ENCODE measurements at places on chromosomes 1 and 21.

GRCh38 chr1:25744140-25744581 lies 55.8 kb upstream of the SELENON start:
- peak; percentile 54 for DNase-seq

- DNase-seq = no peak
These were observed 36.3 kb downstream of the NRDC start for GRCh38 chr1:51842261-51842660.

DNA sequence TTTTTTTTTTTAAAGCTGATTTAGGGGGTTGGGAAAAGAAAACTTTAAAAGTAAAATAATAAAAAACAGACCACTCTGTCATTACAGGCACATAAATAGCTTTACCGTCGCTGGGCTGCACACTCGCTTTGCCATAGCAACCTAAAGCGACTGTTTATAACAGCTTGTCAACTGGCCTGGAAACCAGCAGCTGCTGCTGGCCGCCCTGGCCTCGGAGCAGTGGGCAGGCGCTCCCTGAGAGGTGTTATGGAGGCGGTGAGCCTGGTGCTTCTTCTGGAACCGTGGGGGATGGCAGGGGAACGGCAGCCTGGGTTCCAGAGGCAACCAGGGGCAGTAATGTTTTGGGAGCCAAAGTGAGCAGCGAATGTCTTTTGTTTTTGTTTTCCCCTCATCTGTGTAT lies 45.7 kb downstream of the ATP2B4 start:
- no peak for DNase-seq

GRCh38 chr1:151371370-151372057 lies 991 bp downstream of the SELENBP1 start:
- DNase-seq = peak; percentile 64

- DNase-seq = no peak
These were observed 7.1 kb downstream of the ZC3H12A start for GRCh38 chr1:37481289-37482003.

GRCh38 chr1:173295391-173295790 lies 88.3 kb upstream of the TNFSF4 start:
- no peak for DNase-seq

DNA sequence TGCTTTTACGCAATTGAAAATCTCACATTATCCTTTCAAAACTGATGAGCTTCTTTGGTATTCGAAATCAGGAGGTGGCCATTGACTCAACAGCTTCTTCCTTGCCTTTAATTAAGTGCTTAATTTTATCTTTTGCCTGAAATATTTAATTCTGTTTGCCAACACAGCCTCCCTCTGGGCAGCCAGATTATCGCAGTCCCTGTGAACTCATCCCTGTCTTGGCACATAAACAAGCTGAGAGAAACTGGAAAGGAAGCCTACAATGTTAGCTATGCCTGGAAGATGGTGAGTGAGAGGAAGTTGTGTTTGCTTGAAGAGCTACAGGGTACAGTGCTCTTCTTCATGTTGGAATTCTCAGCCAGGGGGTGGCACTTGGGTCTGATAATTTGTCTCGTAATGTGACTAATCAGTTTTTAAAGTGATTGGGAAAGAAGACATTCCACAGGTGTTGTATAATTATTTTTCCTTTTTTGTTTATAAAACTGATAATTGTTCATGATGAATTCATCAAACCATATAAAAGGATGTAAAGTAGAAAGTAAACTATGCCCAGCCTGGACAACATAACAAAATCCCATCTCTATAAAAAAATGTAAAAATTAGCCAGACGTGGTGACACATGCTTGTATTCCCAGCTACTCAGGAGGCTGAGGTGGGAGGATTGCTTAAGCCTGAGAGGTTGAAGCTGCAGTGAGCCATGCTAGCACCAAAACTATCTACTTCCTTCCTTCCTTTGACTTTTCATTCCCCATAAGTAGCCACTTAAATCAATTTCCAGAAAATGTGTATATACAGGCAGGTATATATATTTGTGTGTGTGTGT lies 90.1 kb upstream of the RAVER2 start:
- no peak for DNase-seq

GRCh38 chr1:17892225-17892624 lies 137.1 kb downstream of the ACTL8 start:
- DNase-seq = peak; percentile 70

DNA sequence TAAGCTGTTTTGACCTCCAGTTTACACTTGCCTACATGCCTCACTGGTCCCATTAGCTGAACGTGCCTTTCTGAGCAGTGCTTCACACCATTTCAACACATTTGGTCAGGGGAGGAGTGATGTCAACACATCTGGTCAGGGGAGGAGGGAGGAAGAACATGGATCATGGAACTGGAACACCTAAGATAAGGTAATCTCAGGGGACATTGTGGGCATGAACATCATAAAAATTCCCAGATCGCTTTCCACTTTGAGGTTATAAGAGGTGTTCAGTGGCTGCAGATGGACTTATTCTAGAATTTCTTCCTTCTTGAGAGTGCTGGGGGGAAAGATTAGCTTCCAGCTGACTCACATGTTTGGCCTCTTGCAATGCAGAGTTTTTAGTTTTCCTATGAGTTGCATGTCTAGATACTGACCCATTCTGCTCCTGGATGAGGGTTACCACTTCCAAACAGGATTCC lies 2.0 kb downstream of the QSOX1 start:
- DNase-seq = no peak

All from breast epithelium (tissue), 4 donors.